RPMI7951 (cell line): ENCODE measurements at places on chromosomes 16 and 17. TPM values are rescaled to one million over a fixed set of nuclear protein-coding genes. Genes with fewer than 3 reads are reported as not detected.

The PDILT gene
- total RNA-seq: not detected in 2 replicates

The KRT25 gene
- total RNA-seq: not detected in 2 replicates

The NUTF2 gene
- total RNA-seq: 392 and 459 TPM in 2 replicates

The AURKB gene
- total RNA-seq: 94.7 and 97.8 TPM in 2 replicates

The EME2 gene
- total RNA-seq: 1.1 and 1.6 TPM in 2 replicates
